ENCODE measurements at places on chromosomes 4 and X. TPM values are rescaled to one million over a fixed set of nuclear protein-coding genes. Genes with fewer than 3 reads are reported as not detected.

GRCh38 chr4:15344041-15344440 is 83.8 kb upstream of the C1QTNF7 start:
- DNase-seq = no peak

DNA sequence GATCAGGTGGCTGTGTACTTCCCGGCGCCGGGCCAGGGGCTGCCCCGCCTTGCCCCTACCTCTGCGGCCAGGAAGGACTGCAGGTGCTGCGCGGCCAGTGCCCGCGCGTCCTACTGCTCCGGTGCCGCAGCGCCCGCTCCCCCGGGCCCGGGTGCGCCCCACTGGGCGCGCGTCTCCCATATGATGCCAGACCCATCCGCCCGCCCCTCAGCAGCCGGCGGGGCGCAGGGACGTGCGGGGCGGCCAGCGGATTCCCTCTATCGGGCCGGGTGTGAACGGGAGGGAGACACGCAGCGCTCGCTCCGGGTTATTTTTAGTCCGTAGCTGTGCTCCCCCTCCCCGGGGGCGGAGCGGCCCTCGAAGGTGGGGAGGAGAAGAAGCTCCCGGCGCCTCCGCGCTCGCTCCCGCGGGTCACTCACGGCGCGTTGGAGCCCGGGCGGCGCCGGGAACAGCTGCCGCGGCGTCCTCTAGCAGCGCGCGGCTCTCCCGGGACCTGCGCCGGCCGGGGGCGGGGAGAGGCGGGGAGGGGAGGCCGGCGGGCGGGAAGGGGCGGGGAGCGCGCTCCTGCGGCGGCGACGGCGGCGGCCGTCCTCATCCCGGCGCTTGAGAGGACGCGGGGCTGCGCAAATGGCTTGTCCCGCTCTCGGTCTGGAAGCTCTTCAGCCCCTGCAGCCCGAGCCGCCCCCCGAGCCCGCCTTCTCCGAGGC is 103.6 kb downstream of the UCHL1 start:
- no peak for DNase-seq

The CDKL5 gene
- 4.1 TPM for total RNA-seq

The ADH7 gene
- total RNA-seq = not detected

- no peak for DNase-seq
Measured at GRCh38 chrX:18436017-18436416, 10.6 kb downstream of the CDKL5 start.

GRCh38 chrX:10099411-10099810 is 57.4 kb upstream of the CLCN4 start:
- DNase-seq = no peak

The SLC34A2 gene
- total RNA-seq = 1.9 TPM

DNA sequence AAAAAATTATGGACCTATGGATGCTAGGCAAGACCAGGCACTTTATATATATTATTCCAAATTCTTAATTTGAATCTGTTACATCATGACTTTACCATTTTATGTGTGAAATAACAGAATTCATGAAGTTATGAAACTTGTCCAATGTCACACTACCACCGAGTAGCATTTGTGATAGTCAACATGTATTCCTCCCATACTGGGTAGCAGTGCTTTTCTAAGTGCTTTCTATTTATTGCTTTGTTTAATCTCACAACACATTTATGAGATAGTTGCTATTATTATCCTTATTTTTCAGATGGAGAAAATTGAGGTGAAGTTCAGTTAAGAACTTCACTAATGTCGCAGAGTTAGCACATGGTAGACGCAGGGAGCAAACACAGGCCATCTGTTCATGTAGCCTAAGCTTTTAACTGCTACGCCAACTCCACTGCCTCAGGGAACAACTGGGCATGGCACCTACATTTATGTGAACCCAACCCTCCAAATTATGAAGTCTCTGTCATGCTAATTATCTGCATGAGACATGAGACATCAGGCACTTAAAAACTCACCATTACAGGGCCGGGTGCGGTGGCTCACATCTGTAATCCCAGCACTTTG is 20.8 kb downstream of the GUCY1A1 start:
- no peak for DNase-seq

The UVSSA gene
- 53.7 TPM for total RNA-seq
